CD4-positive, alpha-beta T cell (primary cell): ENCODE measurements at places on chromosomes 7 and 10.

DNA sequence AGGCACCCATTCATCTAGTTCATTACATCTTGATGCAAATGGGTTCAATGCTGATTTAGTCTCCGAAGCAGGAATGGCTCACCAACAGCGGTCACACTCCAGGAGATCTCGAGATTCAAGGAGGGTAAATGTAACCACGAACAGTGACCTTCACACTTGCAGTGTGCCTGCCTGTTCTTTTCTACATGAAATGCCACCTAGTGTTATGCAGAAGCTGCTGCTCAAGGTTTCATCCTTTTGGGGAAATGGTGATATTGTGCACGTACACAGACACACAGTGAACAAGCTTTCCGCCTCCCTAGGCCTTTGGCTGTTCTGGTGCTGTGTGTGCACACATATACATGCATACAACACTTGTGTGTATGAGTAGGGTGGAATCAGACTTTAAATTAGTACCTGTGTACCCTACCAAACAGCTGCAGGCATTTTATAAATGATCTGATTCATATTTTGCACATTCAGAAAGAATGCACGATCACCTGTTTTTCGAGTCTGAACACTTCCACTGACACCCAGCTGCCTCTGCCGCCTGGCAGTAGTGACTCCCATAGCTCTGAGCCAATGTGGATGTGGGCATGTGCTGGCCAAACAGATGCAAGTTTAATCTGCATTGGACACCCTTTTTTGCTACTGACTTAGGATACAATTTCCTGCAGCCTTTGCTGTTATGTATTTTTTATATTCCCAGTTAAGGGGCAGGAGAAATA lies 100.5 kb downstream of the TACC2 start:
- H3K27ac ChIP-seq = no peak overlapping the region
- no peaks in the 10 kb centered on the region for H3K36me3 ChIP-seq
- no peak for DNase-seq
- H3K4me1 ChIP-seq = no peaks in the 10 kb centered on the region
- no peaks in the 10 kb centered on the region for H3K27me3 ChIP-seq
- H3K4me3 ChIP-seq = no peak overlapping the region

- no peak overlapping the region for H3K4me3 ChIP-seq
- DNase-seq = no peak
- H3K36me3 ChIP-seq = no peaks in the 10 kb centered on the region
- H3K27me3 ChIP-seq = no peaks in the 10 kb centered on the region
- H3K4me1 ChIP-seq = no peaks in the 10 kb centered on the region
- no peak overlapping the region for H3K27ac ChIP-seq
Observed at GRCh38 chr10:71072131-71072822, 140.1 kb upstream of the UNC5B start.

DNA sequence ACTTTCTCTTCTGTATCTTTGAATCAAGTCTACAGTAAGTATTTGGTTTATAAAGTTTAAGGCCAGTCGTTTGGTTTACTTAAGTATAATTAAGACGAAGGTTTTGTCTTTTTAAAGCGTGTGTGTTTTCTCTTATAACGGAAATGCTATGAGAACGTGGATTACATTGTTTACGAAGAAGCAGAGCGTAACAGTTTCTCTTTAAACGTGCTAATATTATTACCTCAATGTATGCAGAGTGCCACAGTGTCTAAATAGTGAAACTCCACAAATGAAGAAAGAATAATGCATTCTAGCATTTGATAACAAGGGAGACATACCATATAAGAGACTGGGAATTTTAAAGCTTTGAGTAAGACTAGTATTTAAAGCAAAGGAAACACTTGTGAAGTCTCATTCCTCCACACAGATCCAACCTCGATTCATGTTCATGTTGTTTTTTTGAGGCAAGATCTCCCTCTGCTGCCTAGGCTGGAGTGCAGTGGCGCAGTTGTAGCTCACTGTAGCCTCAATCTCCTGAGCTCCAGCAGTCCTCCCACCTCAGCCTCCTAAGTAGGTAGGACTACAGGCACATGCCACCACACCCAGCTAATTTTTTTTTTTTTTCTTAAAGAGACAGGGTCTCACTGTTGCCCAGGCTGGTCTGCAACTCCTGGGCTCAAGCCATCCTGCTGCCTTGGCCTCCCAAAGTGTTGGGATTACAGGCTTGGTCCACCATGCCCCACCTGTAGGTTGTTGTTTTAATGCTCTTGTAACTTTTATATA lies 75.1 kb downstream of the ANKRD61 start:
- peak overlapping the region; percentile 88 for H3K4me3 ChIP-seq
- peak; percentile 14 for DNase-seq
- H3K27ac ChIP-seq = peak overlapping the region; percentile 73
- H3K36me3 ChIP-seq = peaks cover 8% of the 10 kb centered on the region

DNA sequence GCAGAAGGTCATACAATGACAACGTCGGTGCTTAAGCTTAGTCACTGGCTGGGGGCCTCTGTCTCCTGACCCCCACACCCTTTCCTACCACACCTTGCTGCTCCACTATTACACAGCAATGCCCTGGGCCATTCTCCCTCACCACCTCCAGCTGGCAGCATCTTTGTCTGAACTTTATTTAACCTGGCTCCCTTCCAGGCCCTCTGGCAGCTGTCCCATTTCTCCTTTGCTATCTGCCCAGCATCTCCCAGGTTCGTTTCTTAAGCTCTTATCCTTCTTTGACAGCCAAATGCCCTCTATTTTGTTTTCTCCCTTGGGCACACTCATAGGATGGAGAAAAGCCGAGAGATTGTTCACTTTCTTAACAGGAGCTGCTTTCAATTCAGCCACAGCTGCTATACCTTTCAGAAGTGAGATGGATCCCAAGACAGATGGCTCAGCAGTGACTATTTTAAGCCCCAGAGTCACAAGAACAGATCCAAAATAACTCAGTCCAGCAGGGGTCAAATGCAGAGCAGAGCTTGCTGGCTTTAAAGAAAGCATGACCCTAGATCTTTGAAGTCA lies 1277.1 kb upstream of the AUTS2 start:
- no peak overlapping the region for H3K27ac ChIP-seq
- H3K27me3 ChIP-seq = no peaks in the 10 kb centered on the region
- no peaks in the 10 kb centered on the region for H3K36me3 ChIP-seq
- no peak overlapping the region for H3K4me3 ChIP-seq

DNA sequence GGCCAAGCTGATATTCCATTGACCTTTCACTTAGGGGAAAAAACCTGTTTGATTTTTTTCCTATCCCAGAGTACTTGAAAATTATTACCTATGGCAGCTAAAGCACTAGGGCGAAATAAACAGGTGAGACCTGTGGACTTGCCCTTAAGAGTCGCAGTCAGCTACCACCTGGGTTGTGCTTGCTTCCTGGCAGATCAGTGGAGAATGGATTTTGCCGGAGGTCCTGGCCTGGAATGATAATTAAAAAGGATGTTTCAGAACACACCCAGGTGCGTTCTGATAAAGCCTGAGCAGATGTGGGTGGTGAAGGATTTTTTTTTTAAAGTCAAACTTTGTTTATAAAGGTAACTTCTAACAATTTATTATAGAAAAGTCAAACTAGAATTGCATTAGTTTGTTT lies 59.1 kb downstream of the AUTS2 start:
- no peaks in the 10 kb centered on the region for H3K36me3 ChIP-seq
- no peaks in the 10 kb centered on the region for H3K4me1 ChIP-seq
- no peak overlapping the region for H3K4me3 ChIP-seq
- DNase-seq = no peak
- no peaks in the 10 kb centered on the region for H3K27me3 ChIP-seq

- no peak overlapping the region for H3K4me3 ChIP-seq
- H3K36me3 ChIP-seq = no peaks in the 10 kb centered on the region
- no peaks in the 10 kb centered on the region for H3K27me3 ChIP-seq
- no peak overlapping the region for H3K27ac ChIP-seq
- DNase-seq = no peak
Observed at GRCh38 chr10:28181478-28182096, 121.3 kb downstream of the MPP7 start.

DNA sequence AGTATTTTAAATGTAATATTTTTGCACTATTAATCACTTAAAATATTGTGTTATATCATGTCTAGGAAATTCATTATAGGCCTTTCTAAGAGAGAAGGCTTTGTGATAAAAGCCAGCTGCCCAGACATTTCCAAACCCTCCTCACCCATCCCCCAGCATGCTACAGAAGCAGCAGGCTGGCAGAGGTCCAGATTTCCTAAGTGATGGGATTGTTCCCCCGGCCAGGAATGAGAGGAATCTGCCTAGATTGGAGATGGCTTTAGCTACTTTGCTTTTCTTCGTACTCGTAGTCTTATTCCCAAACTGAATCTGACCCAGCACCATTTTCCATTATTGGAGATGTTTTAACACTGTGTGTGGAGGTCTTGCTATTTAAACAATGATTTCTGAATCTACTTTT lies 29.4 kb downstream of the CDK14 start:
- no peak for DNase-seq
- H3K27me3 ChIP-seq = no peaks in the 10 kb centered on the region
- no peak overlapping the region for H3K27ac ChIP-seq
- H3K4me3 ChIP-seq = no peak overlapping the region
- no peaks in the 10 kb centered on the region for H3K36me3 ChIP-seq

- DNase-seq = no peak
- H3K27ac ChIP-seq = no peak overlapping the region
- no peaks in the 10 kb centered on the region for H3K36me3 ChIP-seq
- H3K27me3 ChIP-seq = no peaks in the 10 kb centered on the region
Observed at GRCh38 chr10:133445268-133445732, 8.4 kb upstream of the SCART1 start.
